Activated T-cell treated with anti-CD3 and anti-CD28 coated beads, Interleukin-2, amount 50 U/mL, for 4 hours (primary cell): ENCODE measurements at places on chromosomes 12 and 14.

DNA sequence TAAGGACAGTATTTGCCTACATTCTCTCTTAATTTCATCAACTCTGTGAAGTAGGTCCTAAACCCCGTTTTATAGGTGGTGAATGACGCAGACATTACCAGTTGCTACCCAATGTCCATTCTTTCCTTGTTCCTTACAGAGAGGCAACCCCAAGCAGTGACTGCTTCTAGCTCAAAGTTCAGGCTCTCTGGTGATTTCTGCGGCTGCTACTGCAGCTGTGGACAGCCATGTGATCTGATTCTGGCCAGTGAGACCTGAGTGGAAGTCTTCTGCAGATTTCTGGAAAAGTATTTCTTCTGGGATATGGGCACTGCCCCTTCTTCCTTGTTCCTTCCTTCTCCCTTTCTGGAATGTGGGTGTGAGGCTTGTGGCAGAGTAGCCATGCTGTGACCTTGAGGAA, 82.9 kb downstream of the ARF6 start:
- no peak for DNase-seq

DNA sequence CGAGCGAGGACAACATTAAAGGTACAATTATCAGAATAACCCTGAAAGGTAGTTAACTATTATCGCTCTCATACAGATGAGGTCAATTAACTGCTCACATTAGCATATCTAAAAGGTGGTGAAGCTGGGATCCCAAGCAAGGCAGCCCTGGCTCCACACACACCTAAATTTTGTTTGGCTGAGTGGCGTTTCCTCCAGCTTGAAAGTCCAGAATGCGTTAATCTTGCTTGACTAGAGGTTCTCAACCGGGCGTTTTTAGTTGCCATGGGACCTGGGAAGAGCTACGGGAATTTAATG, 531 bp downstream of the DLGAP5 start:
- no peak for DNase-seq

DNA sequence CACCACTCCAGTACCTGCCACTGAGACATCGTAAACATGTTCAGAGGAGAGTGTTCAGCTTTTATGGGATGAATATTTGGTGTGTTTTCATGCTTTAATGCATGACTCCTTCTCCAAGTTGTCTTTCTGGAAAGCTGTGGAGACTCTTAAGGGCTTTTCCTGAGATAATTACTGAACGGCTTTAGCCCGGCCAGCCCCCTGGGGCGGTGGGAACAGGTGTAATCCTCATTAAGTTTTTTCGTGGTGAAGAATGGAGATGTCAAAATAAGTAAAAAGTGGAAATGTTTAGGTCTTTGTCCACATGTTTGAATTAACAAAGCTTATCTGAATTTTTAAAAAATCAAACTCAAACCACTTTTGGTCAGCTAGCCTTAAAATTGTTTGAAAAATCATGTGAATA, 1.5 kb downstream of the SYNE2 start:
- DNase-seq = no peak

GRCh38 chr12:7241404-7242005, 52.0 kb downstream of the PEX5 start:
- no peak for DNase-seq

- DNase-seq = no peak
Measured at GRCh38 chr12:86774841-86775388, 518.7 kb upstream of the MGAT4C start.

GRCh38 chr12:52280319-52280795, 5.9 kb downstream of the KRT86 start:
- no peak for DNase-seq

- no peak for DNase-seq
Measured at GRCh38 chr12:6767353-6768319, 1.5 kb downstream of the PTMS start.
